ENCODE measurements at places on chromosomes 2 and 18.

- DNase-seq: no peak
These were observed 927.7 kb upstream of the CDH2 start for GRCh38 chr18:29104671-29105070.

DNA sequence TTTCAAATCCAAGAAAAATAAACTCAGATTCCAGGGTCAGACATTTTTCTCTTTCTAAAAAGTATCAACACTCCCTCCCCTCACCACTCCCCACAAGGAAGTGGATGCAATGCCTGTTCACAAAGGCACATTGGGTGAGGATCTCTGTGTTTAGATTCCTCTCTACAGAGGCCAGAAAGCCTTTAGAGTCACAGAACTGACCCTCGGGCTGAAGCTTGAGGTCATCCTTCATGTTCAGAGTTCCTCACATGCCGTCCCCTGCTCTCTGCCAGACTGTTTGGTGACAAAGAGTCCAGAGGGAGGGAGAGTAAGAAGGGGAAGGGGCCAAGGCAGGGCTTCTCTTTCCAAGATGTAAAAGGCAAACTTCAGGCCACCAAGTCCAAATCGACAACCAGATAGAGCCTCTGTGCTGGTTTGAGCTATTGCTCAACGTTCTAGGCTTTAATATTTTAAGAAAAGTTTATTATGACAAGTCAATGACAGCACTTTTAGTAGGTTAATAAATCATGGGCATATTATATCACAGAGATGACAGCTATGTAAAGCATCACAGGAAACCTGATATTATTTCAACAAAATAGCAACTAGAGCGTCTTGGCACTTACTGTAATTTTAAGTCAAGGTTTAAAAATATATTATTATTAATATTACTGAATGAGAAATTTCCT lies 269.4 kb downstream of the ETAA1 start:
- DNase-seq: no peak

DNA sequence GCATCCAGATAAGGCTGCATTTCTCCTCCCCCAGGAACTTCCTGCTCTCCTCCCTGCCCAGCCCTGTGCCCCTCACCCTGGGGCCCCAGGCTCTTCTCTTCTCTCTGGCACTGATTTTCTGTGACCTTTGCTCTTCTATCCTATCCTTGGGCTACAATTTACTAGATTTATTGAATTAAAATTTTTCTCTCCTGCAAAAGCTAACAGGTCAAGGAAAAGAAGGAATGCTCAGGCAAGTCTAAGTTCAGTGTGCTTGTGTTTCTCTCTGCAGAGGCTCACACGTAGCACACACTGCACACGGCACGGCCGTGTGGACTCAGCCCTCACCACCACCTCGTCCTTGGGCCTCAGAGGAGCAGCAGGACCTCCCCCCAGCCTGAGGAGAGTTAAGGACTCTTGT lies 94.2 kb upstream of the SNTG2 start:
- no peak for DNase-seq

DNA sequence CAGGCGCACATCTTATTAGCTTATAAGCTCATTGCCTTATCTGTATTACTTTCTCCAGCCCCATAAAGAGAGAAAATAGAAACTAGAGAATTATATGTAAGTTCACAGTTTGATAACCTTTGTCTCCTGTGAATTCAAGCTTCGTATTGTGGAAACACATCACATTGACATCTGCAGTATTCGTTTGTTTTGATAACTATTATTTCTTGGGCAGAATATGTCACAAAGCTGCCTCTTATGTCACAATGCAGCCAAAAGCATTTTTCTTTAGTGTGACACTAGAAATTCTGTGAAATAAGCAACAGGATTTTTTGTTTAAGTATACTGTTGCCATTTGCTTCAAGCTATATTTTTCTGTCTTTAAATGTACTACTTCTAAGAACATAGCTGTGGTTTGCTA lies 221.5 kb downstream of the DOK6 start:
- no peak for DNase-seq

GRCh38 chr2:75915851-75916634 lies 205.3 kb upstream of the GCFC2 start:
- DNase-seq: no peak

GRCh38 chr18:22563164-22563583 lies 145.5 kb upstream of the CTAGE1 start:
- DNase-seq: no peak
